ENCODE measurements at places on chromosomes 5 and 9. TPM values are rescaled to one million over a fixed set of nuclear protein-coding genes. Genes with fewer than 3 reads are reported as not detected.

SPEF2 gene
- 0.84 TPM for total RNA-seq

- DNase-seq: no peak
Observed at GRCh38 chr5:1923766-1924165, 41.0 kb upstream of the IRX4 start.

DNA sequence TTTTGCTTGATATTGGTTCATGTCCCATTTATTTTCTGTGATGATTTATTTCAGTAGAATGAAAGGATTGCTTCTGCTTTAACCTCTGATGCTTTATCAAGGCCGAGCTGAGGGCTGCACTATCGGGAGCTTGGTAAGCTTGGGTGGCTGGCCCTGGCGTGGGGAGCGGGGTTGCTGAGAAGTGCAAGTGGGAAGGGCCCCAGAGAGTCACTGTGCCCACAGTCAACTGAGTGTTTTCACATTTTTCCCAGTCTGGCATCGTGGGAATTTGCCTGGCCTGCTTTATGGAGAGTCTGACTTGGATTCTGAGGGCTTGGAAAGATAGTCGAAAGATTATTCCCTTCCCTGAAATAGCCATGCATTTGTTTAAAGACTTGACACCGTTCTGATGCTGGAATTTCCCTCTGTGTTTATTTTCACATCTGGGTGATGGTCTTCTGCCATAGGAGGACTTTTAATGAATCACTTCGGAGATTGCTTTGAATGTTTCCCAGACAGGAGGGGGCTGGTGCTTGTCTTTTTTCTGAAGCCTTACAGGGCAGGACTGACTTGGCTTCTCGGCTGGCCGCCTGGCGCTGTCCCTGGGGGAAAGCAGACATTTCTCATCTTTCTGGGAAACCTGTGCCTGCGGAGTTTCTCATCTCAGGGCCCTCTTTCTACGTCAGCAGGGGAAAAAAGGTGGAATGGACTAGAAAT is 139.0 kb downstream of the BOD1 start:
- DNase-seq: peak; percentile 77

- DNase-seq: peak; percentile 37
Observed at GRCh38 chr9:3948826-3949556, 350.9 kb downstream of the GLIS3 start.

DNA sequence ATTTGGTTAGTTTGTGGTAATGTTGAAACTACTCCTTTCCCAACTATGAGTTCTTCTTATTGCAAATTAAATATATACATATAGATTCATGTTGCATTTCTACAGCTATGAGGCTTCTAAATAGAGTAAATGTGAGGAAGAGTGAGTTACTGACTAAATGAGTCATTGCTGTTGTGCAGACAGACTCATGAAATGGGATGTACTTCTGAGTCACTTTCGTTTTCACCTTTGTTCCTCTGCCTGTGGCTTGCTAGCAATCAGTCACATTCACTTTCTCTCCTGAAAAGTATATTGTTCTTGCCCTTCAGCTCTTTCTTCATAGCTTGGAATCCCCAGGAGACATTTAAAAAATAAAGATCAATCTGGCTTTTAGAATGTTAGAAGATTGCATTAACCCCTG is 295.5 kb upstream of the SMC2 start:
- DNase-seq: peak; percentile 10

GRCh38 chr5:171268700-171269620 is 40.1 kb upstream of the TLX3 start:
- no peak for DNase-seq

DNA sequence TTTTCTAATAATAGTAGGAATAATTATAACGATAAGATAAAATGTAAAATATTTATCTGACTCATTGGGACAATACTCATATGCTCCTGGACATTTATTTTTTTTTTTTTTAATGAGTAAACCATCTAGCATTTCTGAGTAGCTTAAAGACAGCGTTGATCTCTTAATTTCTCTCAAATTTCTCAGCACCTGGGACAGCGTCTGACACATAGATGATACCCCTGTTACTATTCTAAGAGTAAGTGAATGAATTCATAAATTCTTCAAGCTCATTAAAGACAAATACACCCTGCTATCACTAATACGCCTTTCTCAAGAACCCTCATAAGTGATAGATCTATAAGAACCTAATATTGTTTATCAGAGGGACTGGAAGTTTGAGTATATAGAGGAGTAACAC is 12.0 kb upstream of the HTR4 start:
- DNase-seq: no peak

GRCh38 chr9:89410641-89411350 is 87.1 kb downstream of the SEMA4D start:
- no peak for DNase-seq

- no peak for DNase-seq
Observed at GRCh38 chr9:33153666-33154065, 13.5 kb downstream of the B4GALT1 start.

DNA sequence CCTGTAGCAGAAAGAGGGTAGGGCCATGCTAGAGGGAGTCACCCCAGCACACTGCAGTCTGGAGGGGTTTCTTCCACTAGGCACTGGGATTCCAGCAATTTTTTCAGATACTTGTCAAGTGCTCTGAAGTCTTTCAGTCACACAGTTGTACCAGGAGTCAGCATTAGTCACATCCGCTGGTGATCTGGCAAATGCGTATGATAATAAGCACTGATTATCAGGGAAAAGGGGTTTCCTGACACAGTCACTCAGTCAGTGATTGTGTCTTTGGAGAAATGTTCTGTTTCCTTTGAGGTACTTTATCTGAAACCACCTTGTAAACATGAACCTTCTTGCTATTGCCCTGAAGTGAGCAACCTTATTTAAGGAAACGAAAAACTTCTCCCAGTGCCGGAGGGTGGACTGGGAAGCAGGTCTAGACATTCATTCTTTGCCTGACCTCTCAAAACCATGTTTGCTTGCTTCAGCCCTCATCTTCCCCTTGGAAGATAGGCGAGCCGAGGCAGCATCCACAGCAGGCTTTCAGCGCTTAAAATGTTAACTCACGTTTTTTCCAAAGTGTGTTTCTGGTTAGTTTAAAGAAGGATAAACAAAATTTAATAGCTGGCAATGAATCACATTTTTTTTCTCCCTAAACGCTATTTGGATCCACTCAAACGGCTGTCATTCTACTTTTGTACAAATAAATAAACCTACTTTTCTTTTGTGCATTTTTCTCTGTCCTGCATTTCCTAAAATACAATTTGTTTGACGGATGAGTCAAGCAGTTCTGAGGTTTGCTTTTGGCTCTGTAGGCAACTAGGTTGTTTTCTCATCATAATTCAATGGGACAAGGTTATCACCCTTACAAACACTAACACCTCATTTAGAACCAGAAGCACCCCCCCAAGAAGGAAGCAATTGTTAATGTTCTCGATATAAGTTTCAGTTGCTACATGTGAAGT is 77.7 kb downstream of the FOXD1 start:
- DNase-seq: peak; percentile 95

ARID3C gene
- not detected for total RNA-seq

OLFML2A gene
- 43.6 TPM for total RNA-seq

GRCh38 chr5:68289498-68289897 is 73.9 kb downstream of the PIK3R1 start:
- DNase-seq: no peak

DNA sequence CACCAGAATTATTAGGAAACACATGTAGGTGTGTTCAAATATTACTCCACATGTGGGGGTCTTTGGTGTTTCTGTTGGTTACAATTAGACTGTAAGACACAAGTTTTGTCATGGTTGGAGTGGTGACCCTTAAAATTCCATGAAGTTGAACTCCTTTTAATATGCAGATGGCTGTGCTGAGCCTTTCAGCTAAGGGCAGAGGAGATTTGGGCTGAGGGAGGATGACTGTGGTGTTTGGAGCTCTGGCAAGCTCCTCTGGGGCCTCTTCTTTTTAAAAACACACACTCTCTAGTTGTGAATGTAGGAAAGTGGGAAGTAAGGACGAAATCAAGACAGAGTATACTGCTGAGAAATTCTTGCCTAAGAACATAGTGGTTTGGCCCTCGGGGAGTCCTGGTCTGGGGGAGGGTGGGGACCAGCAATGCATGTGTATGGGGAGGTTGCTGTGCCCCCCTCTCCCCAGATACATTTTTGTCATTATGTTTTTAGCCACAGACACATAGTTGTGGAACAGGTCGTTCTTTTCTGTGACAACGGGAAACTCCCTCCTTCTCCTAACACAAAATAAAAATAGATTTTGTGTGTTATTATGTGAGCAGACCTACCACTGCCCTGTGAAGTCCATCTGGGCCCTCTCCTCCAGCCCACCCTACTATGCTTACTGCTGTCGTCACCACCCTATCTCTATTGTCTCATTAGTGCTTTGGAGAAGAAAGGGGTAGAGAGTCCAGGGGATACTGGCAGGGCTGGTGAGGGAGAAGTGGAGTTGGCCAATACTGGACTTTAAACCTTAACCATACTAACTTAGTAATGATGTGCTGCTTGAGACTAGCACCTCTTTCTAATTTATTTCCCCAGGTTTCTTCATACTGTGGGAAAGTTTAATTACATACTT is 10.0 kb downstream of the SMARCA2 start:
- DNase-seq: no peak

DNA sequence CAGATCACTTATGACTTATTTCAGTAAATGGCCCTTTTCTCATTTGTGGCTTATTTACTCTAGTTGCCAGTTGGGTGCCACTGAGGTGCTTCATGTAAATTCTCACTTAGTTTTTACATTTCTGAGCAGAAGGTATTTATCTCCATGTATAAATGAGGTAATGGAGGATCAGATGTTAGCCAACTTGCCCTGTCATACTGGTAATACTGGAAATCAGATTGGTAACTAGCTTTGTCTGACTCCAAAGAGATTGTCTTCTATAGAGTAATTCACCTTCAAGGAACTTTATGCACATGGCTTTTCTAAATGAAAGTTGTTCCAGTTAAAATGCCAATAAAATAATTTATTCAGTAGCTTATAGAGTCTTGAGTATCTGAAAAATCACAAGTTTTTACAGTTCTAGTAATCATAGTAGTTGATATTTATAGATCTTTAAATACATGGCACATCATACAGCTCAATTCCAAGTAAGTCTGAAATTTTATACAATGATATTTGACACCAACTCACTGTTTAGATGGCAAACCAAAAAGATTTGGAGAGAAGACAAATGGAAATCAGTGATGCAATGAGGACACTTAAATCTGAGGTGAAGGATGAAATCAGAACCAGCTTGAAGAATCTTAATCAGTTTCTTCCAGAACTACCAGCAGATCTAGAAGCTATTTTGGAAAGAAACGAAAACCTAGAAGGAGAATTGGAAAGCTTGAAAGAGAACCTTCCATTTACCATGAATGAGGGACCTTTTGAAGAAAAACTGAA is 28.8 kb downstream of the RAB14 start:
- DNase-seq: no peak

C9orf153 gene
- 0.48 TPM for total RNA-seq

DNA sequence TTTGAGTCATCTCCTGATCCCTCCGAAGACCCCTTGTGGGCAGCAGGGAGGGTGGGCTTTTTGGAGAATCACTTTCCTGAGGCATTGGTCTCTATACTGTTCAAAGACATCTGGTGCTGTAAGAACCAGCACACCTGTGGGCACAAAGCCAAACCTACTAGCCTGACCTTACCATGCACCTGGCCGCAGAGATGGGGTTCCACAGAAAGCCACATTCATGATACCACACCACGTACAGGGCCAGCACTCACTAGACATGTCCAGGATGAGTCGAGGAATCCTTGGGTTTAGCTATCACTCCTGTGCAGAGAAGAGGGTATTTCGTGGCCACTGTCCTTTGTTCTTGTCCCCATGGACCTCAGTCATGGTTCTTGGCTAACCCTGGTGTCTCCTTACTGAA is 203.4 kb downstream of the CACNA1B start:
- no peak for DNase-seq

All from RPMI7951 (cell line).